Stimulated activated CD8-positive, alpha-beta memory T cell treated with anti-CD3 and anti-CD28 coated beads, Interleukin-7, amount 100 ng/mL, for 1 hour (primary cell): ENCODE measurements at places on chromosomes 3 and 15.

DNA sequence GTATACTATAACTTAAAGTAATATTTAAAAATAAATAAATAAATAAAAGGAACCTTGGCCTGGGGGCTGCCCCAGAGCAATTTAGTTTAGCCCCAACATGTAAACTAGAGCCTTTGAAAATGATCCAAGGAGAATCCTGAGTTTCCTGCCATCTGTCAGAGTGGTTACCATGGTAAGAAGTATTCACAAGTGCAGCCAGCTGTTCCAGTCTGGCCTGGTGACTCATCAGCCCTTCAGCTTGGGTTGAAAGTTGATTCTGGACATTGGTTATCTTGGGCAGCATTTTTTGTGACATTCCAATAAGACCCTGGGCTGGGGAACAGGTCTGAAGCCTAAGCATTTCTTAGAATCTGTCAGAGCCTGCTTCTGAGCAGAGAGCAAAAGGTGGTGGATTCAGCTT, 72.7 kb upstream of the LRTM1 start:
- DNase-seq = no peak

DNA sequence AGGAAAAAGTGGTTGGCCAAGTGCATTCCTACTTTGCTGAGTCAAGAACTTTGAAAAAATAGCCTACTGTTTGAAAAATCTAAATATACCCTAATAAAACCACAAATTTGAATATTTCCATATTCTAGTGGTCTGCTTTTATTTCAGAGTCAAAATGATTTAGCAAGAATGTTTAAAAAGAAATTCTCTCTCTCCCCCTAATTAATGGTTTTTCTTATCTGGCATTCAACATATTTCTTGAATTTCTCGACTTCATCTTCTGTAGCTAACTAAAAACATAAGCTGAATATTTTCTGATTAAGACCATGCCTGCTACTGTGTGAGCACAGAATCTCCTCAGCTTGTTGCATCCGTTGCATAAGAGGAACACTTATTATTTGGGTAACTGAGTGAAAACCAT, 563.5 kb upstream of the TBL1XR1 start:
- no peak for DNase-seq

GRCh38 chr3:154214306-154214705, 93.1 kb downstream of the ARHGEF26 start:
- no peak for DNase-seq

- DNase-seq = no peak
Observed at GRCh38 chr15:66765478-66766281, 63.6 kb downstream of the SMAD6 start.

GRCh38 chr15:101306341-101307047, 11.4 kb upstream of the SNRPA1 start:
- DNase-seq = no peak

DNA sequence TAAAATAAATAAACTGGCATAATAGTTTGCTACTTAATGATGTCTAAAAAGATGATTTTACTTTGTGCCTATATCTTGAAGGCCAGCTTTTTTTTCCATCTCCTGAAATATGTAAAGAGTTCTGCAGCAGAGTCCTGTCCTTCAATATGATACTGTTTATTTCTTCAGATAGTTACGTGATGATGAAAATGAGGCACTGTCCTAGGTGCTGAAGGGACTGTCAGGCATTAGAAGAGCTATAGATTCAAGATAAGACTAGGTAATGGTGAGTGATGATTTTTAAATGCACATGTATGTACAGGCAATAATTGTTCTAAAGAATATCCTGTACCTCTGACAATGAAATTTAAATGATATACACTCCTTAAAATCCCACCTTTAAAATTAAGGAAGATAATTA, 326.9 kb upstream of the DNAJC19 start:
- DNase-seq = no peak

DNA sequence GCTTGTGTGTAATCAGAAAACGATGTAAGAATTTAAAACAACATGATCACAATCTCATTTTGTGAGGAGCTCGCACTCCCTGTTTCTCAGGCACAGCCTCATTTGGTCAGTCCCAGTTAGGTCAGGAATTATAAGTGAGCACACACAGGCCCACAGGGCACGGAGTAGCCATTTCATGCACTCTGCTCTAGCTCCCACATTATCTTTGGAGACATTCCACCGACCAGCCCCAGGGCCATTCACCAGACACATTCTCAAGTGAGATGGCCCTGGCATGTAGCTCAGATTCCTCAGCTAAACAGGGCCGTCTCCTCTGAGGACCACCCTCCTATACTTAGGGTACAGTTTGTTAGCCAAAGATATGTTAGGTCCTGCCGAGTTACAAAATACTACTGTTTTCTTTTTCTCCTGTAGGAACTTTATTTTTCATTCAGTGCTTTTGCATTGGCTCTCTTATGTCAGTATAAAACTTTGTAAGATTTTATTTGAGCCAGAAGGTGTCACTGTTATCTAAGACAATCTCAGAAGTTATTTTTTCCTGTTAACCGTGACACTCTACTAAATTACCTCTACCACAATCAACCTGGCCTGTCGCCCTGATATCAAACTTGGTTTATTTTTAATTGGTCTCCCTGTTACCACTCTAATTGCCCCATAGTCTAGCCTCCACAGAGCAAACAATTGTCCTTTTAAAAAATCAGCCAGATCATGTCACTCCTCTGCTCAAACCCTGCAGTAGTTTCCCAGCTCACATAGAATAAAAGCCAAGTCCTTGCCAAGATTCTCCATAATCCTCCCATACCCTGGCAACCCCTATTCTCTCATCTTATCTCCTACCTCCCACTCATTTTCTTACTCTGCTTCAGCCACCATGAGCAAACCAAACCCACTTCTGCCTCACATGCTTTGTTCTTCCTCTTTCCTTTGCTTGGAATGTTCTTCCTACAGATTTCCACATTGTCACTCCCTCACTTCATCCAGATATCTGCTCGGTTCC, 105.7 kb downstream of the PPP2R3A start:
- DNase-seq = no peak

DNA sequence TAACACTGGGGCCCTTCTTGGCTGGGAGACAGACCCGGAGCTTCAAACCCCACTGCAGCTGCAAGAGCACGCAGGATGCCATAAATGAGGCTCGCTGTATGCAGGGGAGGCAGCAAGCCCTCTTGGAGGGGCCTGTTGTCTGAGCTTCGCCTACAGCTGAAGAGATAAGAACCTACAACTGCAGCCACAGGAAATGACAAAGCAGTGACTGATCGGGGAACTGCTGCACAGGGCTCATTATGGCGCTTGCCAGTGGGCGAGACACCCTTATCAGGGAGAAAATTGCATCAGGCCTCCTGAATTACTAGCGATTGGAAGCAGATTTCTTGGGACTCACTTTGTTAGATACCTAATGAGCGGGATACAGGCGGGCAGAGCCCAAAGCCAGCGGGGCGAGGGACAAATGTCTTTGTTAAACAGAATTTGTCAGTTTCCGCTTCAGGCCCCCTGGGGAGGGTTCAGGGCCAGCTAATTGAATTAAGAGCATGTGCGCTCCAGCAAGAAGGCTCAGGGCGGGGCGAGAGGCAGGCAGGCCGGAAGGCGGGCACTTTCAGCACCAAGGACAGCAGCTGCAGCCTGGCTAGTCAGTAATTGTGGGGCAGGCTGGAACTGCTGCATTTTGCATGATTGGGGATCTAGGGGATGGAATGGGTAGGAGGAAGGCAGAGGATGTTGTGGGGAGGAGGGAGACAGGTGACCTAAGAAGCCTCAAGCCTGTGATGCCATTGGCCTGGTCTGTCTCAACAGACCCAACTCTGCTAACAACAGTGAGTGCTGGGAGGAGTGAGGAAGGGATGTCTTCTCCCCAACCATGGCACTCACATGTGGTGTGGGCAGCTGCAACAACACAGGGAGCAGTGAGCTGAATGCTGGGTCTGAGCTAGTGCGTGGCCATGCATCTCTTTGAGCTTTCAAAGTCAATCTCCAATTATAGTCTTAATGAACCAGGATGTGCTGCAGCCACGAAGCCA, 55.3 kb downstream of the CCDC33 start:
- peak; percentile 39 for DNase-seq

- DNase-seq = no peak
Observed at GRCh38 chr15:42712584-42712983, 24.3 kb downstream of the CDAN1 start.

DNA sequence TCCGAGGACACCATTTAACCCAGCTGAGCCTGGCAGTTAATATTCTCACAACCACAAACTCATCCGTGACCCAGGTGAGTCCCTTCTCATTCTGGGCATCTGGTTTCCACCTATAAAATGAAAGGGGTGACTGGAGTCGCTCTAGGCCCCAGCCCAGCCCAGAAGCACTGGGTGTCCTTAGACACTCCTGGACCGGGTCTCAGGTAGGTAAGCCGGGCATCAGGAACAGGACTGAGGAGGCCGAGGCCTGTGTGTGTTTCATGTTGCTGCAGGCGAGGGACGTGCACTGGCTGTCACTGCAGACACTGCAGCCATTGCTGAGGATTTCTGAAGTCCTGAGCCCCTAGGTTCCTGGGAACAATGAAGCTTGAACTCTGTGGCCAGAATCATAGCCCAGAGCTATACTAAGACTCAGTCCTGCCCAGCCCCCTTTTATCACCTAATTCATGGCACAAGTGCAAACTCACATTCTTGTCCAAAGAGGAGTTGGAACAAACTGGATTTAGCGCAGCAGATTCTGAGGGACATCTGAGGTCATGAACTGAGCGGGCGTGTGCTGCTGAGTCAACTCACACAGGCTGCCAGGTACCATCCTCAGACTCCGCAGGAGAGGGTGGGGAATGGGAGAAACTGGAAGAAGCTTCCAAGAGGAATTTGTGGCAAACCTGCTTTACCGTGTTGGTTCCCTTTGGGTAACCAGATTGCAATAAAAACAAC, 184.9 kb downstream of the FAM43A start:
- DNase-seq = no peak

DNA sequence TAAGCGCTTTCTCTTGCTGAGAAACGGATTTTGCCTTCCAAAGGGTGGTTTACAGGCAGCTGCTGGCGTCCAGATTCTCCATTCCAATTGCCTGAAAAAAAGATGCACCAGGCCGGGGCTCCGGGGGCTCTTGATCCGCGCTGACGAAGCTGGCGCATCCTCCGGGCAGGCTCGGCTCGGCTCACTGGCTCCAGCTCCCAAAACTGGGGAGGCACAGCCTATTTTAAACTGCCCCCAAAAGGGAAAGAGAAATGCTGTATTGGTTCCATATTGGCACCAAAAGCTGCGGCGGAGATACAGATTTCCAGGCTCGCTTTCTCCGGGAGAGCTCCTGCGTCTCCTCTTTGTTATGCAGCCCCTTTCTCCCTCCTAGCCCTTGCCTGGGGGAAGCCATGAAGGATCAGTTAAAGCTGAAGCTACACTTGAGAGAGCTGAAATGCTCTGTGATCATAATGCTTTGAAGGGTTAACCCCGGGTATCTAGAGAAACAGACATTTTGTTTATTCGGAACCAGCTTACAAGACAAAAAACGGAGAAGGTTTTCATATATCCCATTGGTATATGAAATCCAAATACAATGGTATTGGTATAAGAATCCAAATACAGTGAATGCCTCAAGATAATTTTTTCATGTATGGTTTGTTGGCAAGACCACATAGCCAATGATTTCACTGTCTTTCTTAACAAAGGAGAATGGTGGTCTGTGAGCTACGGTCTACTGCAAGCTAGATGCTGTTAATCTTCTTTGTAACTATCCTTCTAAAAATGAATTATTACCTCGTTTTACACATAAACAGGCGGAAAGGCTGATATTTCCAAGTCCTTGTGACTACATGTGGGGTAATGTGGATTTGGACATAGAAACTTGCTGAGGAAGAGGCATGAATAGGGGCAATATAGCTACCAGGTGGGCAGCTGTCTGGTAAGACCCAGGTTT, 693 bp downstream of the CD200 start:
- no peak for DNase-seq

DNA sequence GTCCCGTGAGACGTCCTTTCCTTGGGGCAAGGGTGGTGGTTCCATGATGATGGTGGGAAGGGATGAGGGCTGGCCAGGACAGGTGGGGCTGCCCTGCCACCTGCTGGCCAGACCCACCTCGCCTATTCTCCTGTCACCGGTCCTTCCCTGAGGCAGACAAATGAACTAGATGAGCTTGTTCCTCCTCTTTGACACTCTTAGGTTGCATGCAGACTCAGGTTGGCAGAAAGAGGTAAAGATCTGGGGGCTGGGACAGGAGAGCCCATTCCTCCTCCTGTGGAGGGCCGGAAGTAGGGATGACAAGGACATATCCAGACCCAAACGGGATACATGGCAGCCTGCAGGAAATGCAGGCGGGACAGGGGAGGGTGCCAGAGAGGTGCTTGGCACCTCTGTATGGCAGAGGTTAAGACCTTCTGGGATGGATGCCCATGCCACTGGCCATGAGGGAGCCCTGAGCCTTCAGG, 38.6 kb downstream of the ACSBG1 start:
- DNase-seq = peak; percentile 24

- DNase-seq = no peak
Observed at GRCh38 chr15:94535298-94536048, 304.1 kb downstream of the MCTP2 start.

GRCh38 chr3:94118390-94118789, 55.5 kb downstream of the NSUN3 start:
- DNase-seq = no peak

DNA sequence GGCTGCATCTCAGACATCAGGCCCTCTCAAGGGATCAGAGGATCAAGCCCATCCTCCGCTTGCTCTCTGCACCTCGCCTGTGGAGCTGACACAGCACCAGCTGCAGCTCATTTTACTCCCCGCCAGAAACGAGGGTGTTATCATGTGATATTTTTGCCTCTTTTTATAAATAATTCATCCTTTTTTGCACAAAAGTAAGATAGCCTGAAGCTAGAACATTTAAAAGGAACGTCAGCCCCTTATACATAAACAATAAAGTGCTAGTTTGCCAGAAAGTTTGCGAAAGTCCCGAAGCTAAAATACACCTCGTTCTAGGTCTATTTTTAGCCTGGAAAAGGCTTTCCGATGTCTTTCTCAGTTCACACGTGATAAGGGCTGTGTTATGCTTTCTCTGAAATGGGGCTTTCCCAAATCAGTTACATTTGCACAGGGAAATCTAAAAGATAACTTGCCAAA, 9.6 kb upstream of the FAM174B start:
- DNase-seq = no peak

DNA sequence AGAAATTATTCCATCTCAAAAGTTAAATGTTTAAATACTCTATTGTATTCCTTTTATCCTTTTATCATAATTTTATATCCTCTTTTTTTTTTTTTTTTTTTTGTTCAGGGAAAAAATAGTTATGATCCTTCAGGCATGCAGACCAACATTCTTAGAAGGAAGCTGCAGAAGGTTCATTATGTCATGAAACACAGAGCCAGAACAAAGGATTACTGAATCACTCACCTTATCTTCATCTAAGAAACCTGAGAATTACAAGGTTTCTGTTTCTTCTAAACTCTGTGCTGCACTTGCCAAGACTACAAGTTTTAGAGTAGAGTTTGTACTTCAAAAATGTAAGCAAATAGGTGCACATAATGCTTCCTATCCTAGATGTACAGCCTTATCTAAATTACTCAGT, 3.3 kb downstream of the PLCH1 start:
- no peak for DNase-seq

GRCh38 chr15:68376447-68377060, 55.4 kb downstream of the ITGA11 start:
- DNase-seq = no peak

- peak; percentile 59 for DNase-seq
Observed at GRCh38 chr15:39920510-39921273, 626 bp upstream of the GPR176 start.
